Neural progenitor cell (in vitro differentiated cells): ENCODE measurements at places on chromosomes 4 and X.

DNA sequence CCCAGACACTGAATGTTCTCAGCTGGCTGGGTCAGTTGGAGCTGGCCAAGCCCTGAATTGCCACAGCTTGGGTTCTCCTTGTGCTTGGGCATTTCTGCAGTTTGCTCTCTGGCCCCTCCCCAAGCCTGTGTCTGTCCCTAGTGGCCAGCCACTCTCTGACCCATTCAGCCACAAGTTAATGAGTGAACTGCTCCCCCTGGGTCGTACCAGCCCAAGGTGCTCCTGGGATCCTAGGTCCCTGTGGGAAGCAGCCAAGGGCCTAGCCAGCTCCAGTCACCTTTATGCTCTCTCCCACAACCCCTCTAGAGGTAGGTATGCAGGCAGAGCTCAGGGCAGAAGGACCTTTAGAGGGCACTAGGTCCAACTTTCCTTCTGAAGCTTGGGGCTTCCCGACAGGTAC is 51.5 kb downstream of the STARD8 start:
- DNase-seq: no peak

GRCh38 chr4:43842594-43842993 is 606.0 kb downstream of the KCTD8 start:
- no peak for DNase-seq

DNA sequence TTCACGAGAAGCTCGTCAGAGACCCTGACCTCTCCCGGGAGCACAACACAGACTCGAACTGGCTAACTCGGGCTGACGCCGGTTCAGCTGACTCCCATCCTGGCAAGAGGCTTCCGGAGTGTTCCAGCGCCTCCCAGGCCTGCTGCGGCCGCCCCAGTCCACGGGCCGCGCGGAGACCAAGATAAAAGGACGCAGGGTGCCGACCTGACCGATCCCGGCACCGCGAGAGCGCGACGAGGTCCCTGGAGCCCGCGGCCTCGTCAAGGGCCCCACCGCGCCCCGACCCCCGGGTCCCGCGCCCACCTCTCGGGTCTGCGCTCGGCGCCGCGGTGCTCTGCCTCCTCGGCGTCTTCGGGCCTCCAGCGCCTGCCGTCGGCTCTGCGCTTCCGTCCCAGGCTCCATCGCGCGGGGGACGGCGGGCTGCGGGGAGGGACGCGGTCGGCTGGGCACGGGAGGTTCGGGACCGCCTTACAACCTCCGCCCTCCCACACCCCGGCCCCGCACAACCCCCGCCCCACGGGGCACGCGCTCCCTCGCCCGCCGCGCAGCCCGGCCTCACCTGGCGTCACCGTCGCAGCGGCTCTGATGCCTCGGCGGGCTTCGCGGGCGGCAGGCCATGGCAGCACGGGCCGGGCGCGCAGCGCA is 426 bp downstream of the SLBP start:
- DNase-seq: peak; percentile 68

DNA sequence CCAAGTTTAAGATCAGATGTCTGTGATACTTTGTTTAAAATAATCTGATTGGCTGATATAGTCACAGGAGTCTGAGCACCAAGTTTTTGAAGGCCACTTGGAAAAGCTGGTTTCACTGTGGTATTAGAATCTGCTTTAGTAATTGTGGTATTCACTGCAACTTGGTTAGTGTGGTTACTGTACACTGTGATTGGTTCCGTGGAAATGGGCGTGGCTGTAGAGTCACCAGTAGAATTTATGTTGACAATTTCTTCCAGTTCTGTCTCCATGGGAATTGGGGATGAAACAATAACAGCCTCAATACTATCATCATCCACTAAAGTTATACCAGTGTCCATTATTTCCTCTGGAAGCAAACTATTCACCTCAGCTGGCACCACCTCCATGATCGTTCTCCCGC is 26.2 kb downstream of the LIN54 start:
- DNase-seq: no peak

DNA sequence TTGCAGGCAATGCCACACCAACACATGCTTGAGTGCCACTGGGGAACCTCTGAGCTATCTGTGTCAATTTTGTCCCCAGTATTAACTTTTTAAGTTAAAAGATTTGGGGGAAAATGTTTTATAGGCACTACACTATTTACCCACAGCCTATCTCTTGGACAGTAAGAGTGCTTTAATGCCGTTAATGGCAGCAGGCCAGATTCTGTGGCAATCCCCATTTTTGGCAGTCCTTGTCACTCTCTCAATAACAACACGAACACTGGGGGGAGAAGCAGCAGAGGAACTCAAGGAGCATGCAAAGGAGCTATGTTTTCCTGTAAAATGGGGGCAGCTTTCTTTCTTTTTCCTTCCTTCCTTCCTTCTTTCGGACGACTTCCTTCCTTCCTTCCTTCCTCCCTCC is 168.6 kb downstream of the NSUN7 start:
- DNase-seq: no peak

- DNase-seq: peak; percentile 7
Observed at GRCh38 chr4:147550626-147551246, 66.5 kb upstream of the TMEM184C start.

- no peak for DNase-seq
Observed at GRCh38 chr4:103244251-103244650, 46.1 kb upstream of the CENPE start.

DNA sequence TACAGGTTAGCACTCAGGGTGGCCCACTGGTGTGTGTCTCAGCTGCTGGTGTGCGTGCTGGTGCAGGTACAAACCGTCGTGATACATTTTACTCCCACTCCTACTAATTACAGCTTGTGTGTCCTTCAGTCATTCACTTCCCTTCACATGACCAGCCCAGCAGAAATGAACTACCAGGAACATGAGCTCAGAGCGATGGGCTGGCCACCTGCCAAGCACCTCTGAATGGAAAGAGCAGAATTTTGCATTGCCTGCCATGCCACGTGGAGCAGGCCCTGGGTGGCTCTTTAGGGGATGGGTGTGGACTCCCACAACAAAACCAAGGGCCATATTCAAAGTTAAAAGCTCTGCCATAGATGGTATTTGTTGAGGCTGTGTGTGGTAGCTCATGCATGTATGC is 58.9 kb upstream of the PGM2 start:
- DNase-seq: no peak

DNA sequence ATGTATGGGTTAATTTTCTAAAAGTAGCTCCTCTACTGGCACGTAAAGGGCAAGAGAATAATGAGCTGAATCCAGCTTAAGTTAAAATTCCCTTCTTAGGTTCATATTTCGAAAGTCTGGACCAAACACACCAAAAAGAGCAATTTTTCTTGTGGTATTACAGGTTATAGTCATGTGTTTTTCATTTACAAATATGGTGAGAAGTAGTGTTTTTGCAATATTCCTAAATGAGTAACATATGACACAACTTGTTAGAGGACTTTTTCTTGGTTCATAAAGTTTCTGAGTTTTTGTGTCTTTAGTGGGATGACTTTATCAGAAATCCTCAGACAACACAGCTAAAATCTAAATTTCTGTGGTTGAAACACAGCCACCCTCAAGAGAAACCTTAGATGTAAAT is 172.1 kb downstream of the AFF2 start:
- no peak for DNase-seq

GRCh38 chrX:42398967-42399631 is 378.9 kb downstream of the PPP1R2C start:
- DNase-seq: no peak

DNA sequence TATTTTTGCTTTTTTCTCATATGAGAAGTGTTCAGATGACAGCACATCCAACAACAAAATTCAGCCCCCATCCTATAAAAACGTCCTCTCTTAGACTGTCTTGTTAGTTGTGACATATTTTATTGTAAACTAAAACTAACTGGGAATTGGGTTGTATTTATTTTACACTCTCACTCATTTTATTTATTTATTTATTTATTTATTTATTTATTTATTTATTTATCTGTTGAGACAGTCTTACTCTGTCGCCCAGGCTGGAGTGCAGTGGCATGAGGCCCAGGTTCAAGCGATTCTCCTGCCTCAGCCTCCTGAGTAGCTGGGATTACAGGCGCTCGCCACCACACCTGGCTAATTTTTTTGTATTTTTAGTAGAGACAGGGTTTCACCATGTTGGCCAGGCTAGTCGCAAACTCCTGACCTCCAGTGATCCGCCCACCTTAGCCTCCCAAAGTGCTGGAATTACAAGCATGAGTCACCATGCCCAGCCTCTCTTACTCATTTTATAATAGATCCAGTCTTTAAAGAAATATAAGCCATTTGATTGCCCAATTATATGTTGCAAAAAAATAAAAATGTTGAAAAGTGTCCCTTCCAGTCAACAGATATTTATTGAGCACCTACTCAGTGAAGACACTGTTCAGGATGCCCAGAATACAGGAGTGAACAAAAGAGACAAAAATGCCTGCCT is 44.6 kb downstream of the PALLD start:
- DNase-seq: no peak
